ENCODE measurements at places on chromosomes 6 and 20.

GRCh38 chr20:7608250-7608649, 332.0 kb downstream of the HAO1 start:
- DNase-seq = no peak

- no peak for DNase-seq
Measured at GRCh38 chr6:68094070-68094469, 541.0 kb upstream of the ADGRB3 start.

DNA sequence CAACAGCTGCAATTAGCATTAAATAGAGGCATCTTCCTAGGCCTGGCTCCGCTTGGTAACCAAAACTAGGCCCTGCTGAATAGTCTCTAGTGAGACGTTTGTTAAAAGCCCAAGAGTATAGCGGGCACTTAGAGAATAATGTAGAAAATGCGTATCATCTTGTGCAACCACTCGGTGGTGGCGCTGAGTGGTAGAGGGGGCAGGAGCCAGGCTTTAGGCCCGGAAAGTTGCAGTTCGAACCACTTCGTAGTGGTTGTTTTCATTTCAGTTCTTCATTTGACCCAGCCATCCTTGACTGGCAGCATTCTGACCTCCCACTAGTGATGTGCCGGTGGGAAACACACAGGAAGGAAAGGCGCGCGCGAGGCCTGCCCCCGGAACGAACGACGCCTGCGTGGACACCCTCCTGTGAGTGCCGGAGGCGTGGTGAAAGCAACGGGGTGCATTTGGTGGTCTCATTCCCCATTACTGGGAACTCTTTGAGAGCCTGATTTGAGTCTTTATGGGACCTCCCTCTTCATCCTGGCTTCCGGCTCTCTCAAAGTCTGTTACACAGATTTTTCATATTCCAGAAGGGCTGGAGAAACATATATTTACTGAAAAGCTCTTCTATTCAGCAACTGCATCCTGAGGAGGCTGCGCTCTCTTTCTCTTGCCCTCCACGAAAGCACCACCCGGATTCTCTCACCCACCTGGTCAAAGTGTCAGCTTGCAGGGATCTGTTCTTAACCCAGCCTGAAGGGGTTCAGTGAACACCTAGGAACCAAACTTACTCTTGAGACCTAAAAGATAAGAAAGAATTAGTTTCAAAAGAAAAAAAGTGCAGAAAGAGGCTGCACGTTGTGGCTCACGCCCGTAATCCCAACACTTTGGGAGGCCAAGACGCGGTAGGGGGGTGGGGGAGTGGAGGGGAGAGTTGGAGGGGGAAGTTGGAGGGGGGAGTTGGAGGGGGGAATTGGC, 18.2 kb downstream of the GPX5 start:
- no peak for DNase-seq

DNA sequence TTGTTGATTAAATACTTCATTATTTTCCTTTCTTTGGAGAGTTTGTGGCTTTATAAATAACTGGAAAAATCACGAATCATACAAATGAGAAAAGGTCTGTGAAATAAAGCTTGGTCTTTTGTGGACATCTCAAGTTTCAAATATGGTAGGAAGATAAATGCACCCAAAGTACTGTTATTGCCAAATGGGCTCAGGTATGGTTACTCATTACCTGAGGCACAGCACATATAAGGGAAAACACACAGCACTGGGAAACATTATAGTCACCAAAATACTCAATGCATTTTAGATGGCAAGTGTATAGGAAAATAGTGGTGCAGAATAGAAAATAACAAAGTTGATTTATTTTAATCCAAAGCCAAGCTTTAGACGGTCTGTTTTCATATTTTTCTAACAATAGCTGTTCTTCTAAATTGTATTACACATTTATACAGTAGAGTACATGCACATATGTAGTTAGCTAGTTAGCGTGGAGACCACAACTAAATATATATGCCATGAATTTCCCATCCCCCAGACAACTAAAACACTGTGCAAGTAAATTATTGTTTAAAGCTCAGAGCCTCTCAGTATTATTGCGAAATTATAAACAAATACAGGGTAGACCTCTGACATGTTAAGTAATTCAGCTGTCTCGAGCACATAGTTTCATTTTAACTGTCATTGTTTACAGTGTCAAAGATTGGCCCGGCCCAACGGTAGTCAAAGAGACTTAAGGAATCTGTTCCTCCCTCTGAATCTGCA, 336.0 kb downstream of the SYNE1 start:
- DNase-seq = no peak

DNA sequence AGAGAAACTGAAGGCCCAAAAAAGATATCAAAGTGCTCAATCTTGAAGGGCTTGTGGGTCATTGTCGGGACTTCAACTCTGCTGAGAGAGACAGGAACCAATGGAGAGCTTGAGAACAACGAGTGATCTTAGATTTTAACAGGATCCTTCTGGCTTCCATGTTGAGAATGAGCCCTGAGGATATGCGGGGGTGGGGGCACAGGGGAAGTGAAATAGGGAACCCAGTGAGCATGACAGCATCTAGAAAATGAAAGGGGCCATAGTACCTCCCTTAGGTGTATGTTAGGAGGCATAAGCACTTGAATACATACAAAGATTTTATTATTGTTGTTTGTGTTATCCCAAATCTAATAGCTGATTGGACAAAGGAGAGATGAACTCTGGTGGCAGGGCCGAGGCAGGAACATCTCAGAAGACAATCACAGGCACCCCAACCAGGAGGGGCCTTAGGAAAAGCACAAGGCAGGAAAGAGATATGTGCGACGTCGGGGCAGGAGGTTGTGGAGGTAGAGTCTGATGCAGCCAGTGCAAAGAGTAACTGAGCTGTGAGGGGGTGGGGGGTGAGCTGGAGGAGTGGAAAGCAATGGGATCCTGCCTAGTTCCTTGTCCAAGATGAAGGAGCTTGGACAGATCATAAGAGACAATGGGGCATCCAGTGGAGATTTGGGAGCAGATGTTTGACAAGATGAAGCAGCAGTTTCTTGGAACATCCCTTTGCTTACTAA, 10.4 kb downstream of the TGM6 start:
- peak; percentile 66 for DNase-seq

DNA sequence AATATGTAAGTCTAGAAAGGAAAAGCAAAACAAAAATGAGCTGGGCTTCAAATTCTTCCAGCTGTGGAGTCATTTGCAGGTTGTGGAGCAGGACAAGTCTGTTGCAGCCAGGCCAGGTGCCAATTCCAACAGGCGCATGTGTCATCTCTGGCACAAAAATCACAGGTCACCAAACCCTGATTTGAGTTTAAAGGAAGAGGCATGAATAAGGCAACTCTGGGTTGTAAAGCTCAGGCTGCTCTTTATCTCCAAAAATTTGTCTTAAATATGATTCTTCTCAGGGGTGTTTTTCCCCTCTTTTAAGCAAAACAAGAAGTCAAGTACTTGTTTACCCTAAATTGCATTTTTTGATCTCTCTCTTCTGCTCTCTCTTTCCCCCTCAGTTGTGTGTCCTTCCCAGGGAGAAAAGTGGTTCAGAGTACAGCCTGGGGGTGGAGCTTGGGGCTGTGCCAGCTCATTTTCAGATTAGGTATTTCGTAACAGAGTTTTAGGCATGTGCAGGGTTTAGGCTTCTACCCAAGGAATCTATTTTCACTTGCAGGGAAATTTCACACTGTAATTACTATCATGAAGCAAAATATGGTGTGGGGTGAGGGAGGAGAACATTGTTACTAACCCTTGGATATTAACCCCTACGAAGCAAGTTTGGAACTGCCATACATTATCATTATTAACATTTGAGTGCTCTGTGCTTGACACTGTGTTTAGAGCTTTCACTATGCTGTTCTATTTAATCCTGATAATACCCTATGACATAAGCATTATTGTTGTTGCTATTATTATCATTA, 8.3 kb upstream of the NCOA3 start:
- DNase-seq = peak; percentile 64

DNA sequence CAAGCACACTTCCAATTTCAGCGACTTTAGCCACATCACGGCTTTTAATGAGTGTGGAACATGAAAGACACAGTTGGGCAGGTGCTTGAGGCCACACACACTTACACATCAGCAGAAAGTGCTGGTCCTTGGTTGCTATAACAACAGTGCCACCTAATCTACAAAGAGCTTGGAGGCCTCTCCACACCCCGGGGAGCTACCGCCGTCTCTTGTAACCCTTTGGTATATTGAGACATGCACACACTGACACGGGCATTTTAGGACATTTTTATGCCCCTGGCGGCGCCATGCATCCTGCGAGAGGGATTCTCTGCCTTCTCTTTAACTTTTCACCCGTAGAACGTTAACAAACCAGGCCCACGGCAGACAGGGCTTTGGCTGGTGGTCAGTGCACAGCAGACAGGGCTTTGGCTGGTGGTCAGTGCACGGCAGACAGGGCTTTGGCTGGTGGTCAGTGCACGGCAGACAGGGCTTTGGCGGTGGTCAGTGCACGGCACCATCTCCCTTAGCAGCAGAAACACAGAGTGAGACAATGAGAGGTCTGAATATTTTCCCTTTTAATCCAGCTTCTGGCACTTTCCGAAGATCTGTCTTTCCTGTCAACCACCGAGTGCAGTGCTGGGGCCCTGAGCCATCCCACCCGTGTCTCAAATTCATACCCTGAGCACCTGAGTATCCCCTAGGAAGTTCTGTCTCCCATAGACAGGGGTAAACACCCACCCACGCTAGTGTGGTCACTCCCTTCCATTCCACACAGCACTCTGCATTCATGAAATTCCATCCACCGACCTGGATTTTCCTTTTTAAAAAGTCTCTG, 116.6 kb upstream of the RPS6KA2 start:
- no peak for DNase-seq

DNA sequence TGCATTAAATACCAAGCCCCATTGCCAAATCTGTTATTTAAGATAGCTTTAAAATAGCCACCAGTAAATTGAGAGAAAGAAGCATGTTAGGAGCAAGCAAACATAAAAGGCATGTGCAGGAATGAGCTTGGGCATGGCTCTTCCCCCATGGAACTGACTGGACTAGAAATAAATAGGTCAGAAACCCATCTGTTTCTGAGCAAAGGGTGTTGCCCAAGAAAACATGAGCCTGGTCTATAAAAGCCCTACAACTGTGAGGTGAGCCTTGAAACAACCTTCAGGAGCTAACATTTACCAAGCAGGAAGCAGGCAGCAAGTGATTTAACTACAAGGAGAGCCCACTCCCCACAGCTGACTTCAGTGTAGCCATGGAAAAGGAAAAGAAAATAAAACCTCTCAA, 126.3 kb downstream of the C6orf118 start:
- DNase-seq = no peak

GRCh38 chr6:51299621-51300380, 481.1 kb downstream of the TFAP2B start:
- peak; percentile 10 for DNase-seq

- no peak for DNase-seq
Measured at GRCh38 chr20:24814556-24815195, 134.4 kb upstream of the CST7 start.

GRCh38 chr6:40399888-40400457, 187.2 kb downstream of the LRFN2 start:
- DNase-seq = no peak

DNA sequence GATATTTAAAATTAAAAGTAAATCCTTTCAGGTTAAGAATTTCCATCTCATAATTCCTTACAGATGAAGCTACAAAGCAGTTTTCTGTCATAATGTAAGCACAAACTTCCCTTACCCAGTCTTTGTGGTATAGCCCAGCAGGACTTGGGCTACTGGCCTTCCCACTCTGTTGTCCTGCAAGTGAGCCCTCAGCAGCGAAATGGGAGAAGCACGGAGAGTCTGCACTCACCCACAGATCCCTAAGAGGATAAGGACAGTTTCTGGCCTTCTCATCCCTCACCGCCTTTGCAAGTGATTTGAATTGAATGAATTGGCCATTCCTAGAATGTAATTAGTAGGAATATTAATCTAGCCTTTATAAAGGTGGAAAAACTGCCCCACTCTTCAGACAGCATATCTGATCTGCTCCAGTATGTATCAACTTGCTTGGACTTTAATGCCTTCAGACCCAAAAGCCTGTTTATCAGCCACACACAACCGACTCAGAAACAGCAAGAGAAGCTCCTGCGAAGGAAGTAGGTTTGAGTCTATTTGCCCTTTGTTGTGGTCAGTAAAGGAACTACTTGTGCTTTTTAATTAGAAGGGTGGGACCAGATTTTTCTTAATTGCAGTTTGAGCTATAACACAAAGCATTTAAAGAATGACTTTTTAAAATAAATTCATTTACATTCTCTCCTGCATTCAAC, 29.9 kb upstream of the PRDM1 start:
- no peak for DNase-seq

GRCh38 chr20:54416770-54417169, 58.6 kb upstream of the DOK5 start:
- DNase-seq = no peak

DNA sequence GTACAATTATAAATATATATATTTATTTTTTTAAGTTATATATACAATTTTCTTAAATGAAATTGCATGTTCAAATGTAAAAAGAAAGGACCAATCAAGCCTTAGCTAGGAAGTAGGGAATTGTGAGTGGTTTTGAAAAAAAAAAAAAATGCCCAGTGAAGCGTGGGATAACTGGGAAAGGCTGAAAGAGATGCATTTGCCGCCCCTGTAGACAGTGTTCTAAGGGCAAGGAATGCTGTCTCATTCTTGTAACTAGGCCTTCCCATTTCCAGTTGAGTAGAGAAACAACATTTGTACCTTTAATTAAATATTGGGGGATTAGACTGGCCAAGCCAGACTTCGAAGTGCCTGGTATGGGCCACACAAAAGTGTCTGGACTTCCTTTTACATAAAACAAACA, 430.1 kb upstream of the SLC35B3 start:
- no peak for DNase-seq

GRCh38 chr20:14375416-14375985, 38.1 kb upstream of the FLRT3 start:
- DNase-seq = no peak

GRCh38 chr6:105424175-105424783, 21.4 kb upstream of the PREP start:
- DNase-seq = peak; percentile 76
